ENCODE measurements at places on chromosomes 12 and 14. TPM values are rescaled to one million over a fixed set of nuclear protein-coding genes. Genes with fewer than 3 reads are reported as not detected.
A peak's percentile ranks its signal among the peaks of the same experiment; 100 is the strongest.

DNA sequence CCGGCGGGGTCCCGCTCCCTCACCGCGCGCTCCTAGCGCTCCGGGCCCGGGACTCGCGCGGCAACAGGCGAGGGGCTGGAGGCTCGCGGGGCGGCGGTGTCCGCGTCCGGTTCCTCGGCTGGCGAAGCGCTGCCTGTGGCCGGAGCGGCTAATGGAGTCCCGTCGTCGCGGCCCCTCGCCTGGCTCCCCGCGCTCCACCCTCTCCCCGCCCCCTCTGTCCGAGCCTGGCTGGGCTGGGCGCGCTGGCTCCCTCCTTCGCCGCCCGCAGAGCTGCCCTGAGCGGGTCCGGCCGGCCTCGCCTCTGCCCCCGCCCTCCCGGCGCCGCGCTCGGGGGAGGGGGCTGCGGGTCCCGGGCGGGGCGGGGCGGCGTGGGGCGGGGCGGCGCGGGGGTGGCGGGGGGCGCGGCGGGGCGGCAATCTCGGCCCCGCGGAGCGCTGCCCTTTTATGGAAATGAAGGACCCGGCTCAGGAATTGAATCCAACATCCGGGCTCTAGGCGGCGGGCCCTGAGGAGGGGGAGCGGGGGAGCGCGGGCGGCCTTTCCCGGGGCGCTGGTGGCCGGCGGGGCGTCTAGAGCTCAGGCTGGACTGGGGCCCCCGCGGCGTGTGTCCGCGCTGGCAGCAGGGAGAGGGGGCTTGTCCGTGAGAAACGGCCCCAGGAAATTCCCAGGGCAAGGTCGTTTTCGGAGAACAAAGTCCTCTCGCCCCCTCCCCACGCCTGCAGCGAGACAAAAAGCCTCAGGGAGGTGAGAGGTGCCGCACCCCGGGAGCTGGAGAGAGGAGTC, at the start of gene FERMT2:
Gene FERMT2, minus strand, starts transcription at position 153 of the 783 bp plus-strand sequence. CDS start 482 bp downstream, outside the sequence.
- H3K4me3 ChIP-seq, result peak within 1 kb of the TSS; percentile 53
- peaks cover 19% of the 10 kb centered on the region for H3K4me1 ChIP-seq
- no peak within 1 kb of the TSS for H3K27ac ChIP-seq
- H3K27me3 ChIP-seq, result peaks cover 32% of the 10 kb centered on the region
- DNase-seq, result no peak

- H3K4me3 ChIP-seq, result no peak overlapping the region
- H3K27me3 ChIP-seq, result no peaks in the 10 kb centered on the region
- no peaks in the 10 kb centered on the region for H3K36me3 ChIP-seq
- peak overlapping the region; percentile 32 for H3K27ac ChIP-seq
Measured at GRCh38 chr14:51884086-51884927, 23.9 kb downstream of the GNG2 start.

- no peaks in the 10 kb centered on the region for H3K36me3 ChIP-seq
- H3K4me1 ChIP-seq, result peaks cover 28% of the 10 kb centered on the region
- H3K27me3 ChIP-seq, result no peaks in the 10 kb centered on the region
- peak overlapping the region; percentile 77 for H3K27ac ChIP-seq
- no peak for DNase-seq
Measured at GRCh38 chr14:64721899-64722298, 17.7 kb downstream of the PLEKHG3 start.

GRCh38 chr14:20680843-20681347, 3.5 kb upstream of the RNASE4 start:
- H3K4me1 ChIP-seq, result peaks cover 17% of the 10 kb centered on the region
- H3K4me3 ChIP-seq, result peak overlapping the region; percentile 68
- H3K27ac ChIP-seq, result peak overlapping the region; percentile 91
- peak; percentile 32 for DNase-seq

Gene SERPINA10
- not detected for total RNA-seq

GRCh38 chr14:70935135-70935534, 27.9 kb downstream of the PCNX1 start:
- DNase-seq, result no peak
- peaks cover 10% of the 10 kb centered on the region for H3K4me1 ChIP-seq
- peak overlapping the region; percentile 66 for H3K27ac ChIP-seq
- no peaks in the 10 kb centered on the region for H3K27me3 ChIP-seq

GRCh38 chr12:29627221-29627620, 129.7 kb upstream of the OVCH1 start:
- no peak for DNase-seq
- no peak overlapping the region for H3K4me3 ChIP-seq
- no peaks in the 10 kb centered on the region for H3K36me3 ChIP-seq
- H3K4me1 ChIP-seq, result no peaks in the 10 kb centered on the region

- no peaks in the 10 kb centered on the region for H3K27me3 ChIP-seq
- H3K36me3 ChIP-seq, result peaks cover 7% of the 10 kb centered on the region
- H3K4me3 ChIP-seq, result no peak overlapping the region
- no peak for DNase-seq
Measured at GRCh38 chr14:105281371-105282097, 19.3 kb downstream of the BRF1 start.

DNA sequence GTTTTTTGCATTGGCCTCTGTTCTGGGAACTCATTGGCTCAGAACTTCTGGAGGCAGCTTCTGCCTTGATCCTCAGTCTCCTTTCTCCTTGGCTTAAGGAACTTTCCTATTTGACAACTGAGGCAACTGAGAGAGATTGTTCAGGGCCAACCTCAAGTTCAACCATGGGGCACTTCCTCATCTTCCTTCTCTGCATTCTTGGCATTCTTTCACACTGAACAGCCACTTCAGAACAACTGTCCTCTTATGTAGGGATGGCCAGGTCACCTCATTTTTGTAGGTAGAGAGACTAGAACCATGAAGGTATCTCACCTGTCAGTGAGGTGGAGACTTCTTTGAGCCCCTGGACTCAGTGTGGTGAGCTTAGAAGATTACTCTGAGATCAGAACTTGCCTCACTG, 63.0 kb upstream of the NRXN3 start:
- H3K4me1 ChIP-seq, result no peaks in the 10 kb centered on the region
- no peak for DNase-seq
- no peaks in the 10 kb centered on the region for H3K36me3 ChIP-seq
- H3K27me3 ChIP-seq, result peaks cover 5% of the 10 kb centered on the region
- no peak overlapping the region for H3K4me3 ChIP-seq

- H3K36me3 ChIP-seq, result peaks cover 88% of the 10 kb centered on the region
- no peaks in the 10 kb centered on the region for H3K4me1 ChIP-seq
- no peaks in the 10 kb centered on the region for H3K27me3 ChIP-seq
- H3K4me3 ChIP-seq, result no peak overlapping the region
Measured at GRCh38 chr14:91164676-91165075, 50.8 kb downstream of the DGLUCY start.

DNA sequence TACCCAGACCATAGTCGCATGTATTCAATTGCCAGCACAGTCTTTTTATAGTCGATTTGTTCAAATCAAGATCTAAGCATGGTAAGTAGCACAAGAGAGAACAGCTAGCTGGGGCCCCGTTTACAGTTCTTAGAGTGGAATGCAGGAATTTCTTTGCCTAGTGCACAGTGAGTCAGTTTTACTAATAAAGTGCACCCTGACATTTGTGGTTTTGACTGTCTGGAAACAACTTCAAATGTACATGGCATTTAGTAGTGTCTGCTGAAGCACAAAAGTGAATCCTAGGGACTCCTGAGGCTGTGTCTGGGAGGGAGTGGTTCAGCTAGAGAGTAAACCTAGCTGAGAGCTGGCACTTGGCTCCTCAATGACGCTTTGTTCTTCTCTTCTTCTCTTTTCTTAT, 64.9 kb downstream of the TMX1 start:
- no peaks in the 10 kb centered on the region for H3K4me1 ChIP-seq
- no peaks in the 10 kb centered on the region for H3K27me3 ChIP-seq
- no peak for DNase-seq
- H3K4me3 ChIP-seq, result no peak overlapping the region
- H3K36me3 ChIP-seq, result no peaks in the 10 kb centered on the region

GRCh38 chr12:100573292-100574186, at the start of gene GAS2L3:
Gene GAS2L3 (plus strand): TSS chr12:100573684. CDS start chr12:100594905, 21,221 bp downstream.
- DNase-seq, result peak; percentile 6
- no peaks in the 10 kb centered on the region for H3K36me3 ChIP-seq
- peak within 1 kb of the TSS; percentile 63 for H3K4me3 ChIP-seq
- H3K27me3 ChIP-seq, result peaks cover 20% of the 10 kb centered on the region

DNA sequence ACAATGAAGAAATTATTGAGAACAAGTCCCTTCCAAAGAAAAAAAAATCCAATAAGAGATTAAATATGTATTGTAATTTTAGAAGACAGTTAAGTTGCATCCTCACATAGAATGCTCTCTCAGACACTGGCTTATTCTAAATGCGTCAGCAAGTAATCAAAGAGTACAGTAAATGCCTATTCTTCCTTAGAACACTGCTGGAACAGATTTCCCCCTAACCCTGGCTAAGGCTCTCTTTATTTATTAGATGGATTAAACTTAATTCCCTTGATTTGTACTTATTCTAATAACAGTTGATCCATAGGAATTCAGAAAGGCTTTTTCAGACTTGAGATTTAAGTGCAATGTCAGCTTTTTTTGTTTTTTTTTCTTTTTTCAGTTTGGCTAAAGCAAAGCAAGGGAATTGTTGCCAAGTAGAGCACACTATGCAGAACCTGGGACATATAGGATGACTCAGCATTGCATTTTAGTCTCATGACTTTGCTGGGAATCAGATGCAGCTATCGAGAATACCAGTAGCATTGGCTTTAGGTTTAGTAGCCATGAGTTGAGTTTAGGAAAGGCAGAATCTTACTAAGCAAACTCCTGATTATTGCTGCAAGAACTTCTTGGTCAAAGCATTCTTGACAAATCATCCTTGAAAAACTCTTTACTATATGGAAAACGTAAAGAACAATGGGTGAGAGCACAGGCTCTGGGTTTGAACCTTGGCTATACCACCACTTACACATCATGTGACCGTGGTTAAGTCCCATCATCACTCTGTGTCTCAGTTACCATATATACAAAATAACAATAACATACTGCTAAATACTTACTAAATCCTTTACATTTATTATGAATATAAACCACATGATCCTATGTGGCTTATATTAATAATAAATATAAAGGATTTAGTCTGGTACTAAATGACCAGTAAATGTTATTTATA, 26.7 kb downstream of the MED21 start:
- no peak overlapping the region for H3K27ac ChIP-seq
- H3K4me1 ChIP-seq, result no peaks in the 10 kb centered on the region
- no peaks in the 10 kb centered on the region for H3K27me3 ChIP-seq

GRCh38 chr12:104667139-104667538, 210.4 kb downstream of the CHST11 start:
- no peak for DNase-seq
- H3K36me3 ChIP-seq, result peaks cover 9% of the 10 kb centered on the region
- no peak overlapping the region for H3K4me3 ChIP-seq
- H3K4me1 ChIP-seq, result peaks cover 17% of the 10 kb centered on the region
- no peak overlapping the region for H3K27ac ChIP-seq

DNA sequence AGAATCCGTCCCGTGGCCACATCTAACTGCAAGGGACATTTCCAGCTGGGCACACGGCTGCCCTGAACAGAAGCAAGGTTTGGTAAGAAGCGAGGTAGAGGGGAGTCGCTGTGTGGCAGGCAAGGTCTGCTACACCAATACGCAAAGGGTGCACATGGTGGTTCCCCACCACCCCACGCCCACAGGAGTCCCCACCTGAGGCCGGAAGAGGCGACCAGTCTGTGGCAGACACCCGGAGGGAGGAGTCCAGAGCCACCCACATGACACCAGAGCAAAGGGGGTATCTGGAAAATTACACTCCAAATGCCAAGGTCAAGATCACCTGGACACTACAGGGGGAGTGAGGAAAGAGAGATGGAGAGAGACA, 47.1 kb upstream of the GALNT9 start:
- no peak overlapping the region for H3K4me3 ChIP-seq
- H3K27ac ChIP-seq, result no peak overlapping the region
- H3K27me3 ChIP-seq, result peaks cover 6% of the 10 kb centered on the region
- no peaks in the 10 kb centered on the region for H3K4me1 ChIP-seq
- DNase-seq, result no peak

DNA sequence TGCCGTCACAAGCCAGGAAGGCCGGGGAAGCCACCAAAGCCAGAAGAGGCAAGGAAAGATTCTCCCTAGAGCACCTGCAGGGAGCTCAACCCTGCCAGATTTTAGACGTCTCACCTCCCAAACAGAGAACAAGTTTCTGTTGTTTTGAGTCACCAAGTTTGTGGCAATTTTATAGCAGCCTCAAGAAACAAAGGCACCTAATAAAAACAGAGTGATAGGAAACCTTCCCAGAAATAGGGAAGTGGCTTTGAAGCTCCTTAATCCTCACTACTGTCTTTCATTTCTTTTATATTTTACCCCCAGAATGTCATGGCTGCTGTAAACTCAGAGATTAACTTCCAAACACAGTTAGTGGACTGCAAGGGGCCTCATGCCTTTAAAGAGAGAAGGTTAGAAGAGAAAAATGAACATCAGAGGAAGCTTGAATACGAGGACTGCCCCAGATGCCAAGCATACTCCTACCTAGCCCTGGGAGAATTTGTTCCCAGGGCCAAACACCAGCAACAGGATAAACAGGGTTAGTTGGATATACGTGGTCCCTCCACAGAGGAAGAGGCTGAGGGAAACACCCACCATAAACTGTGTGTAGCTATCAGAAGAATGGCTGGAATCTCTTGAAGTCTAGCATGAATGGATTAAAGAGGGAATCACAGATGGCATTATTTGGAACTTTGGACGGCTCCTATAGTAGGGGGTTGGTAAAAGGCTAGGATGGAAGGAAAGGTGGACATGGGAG, 148.3 kb downstream of the KCNA5 start:
- H3K36me3 ChIP-seq, result no peaks in the 10 kb centered on the region
- H3K27me3 ChIP-seq, result no peaks in the 10 kb centered on the region
- no peaks in the 10 kb centered on the region for H3K4me1 ChIP-seq
- H3K27ac ChIP-seq, result no peak overlapping the region

DNA sequence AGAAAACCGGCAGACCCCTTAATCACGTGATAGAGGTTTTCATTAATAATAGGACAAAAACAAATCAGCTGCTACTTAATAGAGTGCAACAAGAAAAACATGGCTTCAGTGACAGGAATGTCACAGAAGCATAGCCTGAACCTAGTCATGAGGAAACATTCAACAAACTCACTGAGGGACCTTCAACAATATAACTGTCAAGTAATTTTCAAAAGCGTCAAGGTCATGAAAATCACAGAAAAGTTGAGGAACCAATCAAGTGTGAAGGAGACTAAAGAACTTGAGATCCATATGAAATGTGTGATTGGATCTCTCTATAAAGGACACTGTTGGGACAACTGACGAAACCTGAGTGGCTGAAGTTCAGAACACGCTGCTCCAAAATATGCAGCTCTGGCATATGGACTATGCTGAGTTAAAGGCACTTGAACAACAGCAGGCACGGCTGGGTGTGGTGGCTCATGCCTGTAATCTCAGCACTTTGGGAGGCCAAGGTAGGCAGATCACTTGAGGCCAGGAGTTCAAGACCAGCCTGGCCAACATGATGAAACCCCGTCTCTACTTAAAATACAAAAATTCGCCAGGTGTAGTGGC, 16.3 kb downstream of the NDUFA12 start:
- no peak overlapping the region for H3K4me3 ChIP-seq
- no peak for DNase-seq
- H3K27me3 ChIP-seq, result no peaks in the 10 kb centered on the region
- H3K4me1 ChIP-seq, result peaks cover 67% of the 10 kb centered on the region

DNA sequence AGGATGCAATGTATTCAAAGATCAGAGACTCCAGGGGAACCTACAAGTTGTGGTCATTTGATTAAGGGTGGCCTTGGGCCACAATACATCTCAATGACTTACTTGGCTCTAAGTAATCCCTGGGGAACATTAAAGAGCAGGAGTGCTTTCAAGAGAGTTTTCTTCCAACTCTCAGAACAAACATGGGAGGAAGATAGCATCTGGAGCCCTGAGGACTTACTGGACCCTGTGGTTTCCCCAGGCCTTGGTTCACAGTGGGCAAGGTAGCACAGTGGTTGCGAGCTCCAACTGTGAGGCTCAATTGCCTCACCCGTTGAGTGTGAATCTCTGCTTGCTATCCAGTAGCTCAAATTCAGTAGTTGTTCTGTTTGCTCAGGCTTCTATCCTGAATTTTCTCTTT, 32.4 kb downstream of the STXBP6 start:
- no peak for DNase-seq
- H3K4me1 ChIP-seq, result no peaks in the 10 kb centered on the region

Gene CD4
- 154 TPM for total RNA-seq

All from T-cell (primary cell).